ENCODE measurements at places on chromosomes 12 and 14.

DNA sequence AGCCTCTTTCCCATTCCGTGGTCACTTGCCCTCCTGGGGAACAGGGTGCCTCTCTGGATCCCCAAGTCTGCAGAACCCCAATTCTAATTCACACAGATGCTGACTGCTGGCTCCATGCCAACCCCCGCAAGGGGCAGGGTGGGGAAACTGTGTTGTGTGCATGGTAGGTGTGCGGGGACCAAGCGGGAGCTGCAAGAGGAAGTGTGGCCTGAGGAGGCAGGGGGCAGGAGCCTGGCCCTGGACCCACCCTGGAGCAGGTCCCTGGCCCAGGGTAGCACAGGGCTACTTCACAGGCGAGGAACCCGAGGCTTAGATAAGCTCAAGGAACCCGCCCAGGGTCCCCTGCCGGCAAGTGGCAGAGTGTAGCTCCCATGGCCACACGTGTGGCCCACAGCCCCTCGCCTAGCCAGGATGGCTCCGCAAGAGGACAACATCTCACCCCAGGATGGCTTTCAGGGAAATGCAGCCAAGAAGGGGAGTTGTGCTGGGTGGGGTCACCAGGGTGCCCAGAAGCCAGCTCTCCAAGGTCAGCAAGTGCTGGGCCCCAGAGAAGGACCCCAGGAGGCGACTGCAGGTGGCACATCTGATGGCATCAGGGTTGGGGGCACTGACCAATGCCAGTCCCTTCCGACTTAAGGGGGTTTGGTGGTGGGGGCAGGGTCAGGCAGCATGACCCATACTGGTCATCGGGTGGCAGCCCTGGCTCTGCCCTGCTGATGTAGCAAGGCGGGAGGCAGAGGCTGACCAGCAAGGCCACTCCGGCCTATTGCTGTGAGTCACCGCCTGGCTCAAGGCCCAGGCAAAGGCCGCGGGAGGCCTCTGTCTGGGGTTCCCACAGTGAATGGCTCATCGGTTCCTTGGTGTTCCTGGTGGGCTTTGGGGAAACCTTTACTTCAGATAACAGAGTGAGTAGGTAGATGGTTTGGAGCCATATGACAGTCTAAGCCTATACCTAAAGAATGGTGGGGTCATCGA, 37.3 kb upstream of the EML1 start:
- DNase-seq = no peak

- no peak for DNase-seq
These were observed 1.2 kb downstream of the CLIP1 start for GRCh38 chr12:122421187-122421820.

GRCh38 chr12:93169536-93169935, 208.2 kb upstream of the NUDT4 start:
- DNase-seq = no peak

DNA sequence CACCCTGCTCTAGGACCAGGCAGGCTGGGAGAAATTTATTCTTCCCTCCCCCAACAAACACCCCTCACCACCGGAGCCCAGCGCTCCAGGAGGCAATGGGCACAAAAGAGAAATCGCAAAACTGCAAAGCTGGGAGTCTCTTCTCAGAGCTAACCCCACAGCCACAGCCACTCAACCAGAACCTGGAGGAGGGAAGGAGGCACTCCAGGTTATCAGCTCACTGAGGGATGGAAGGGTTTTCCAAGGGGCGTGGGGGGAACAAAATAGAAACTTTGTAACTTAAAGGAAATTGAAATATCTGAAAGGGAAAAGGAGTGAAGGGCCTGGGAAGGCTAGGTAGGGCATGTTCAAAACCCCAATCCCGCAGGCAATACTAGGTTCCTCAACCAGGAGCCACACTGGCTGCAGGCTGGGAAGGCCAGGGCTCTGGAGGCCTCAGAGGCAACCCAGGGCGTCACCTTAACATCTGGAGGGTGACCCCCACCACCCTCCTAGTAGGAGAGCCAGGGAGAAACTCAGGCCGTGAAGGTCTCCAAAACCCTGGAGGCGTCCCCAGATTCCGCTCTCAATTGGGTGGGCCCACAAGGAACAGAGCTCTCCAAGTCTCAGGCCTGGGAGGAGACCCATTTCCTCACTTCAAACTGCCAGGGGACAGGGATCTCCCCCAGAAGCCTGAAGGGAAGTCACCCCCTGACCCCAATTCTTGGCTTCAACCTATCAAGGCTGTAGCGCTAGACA, 3.2 kb downstream of the KDM2B start:
- no peak for DNase-seq

DNA sequence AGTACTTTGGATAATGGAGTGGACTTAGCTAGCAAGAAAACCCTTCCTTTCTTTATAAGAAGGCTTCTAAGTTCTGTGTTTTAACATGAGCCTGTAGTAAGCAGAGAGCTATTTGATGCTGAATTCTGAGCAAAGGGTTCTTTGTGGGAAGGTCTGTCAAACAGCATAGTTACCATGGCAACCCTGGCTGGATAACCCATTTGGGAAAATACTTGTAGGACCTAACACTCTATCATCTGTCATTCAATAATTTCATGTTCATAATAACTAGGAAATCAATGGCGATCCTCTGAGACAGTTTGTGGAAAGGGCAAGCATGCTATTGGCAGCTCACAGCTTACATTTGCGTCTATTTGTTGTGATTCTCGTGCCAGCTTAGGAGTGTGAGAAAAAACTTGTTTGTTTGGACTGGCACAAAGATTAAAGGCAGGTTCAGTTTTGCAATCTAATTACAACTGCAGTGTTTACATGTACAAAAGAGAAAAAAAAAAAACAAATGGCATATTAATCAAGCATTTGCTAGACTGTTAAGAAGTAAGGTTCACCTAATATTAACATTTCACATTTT, 219.2 kb downstream of the PDZRN4 start:
- no peak for DNase-seq

GRCh38 chr12:44223736-44224135, 387.9 kb downstream of the TMEM117 start:
- no peak for DNase-seq
